ENCODE measurements at places on chromosomes 2 and 18.

GRCh38 chr2:128315829-128316776 is 2.6 kb downstream of the HS6ST1 start:
- no peak for DNase-seq

- no peak for DNase-seq
Observed at GRCh38 chr18:64199581-64199980, 50.7 kb upstream of the LINC00305 start.

DNA sequence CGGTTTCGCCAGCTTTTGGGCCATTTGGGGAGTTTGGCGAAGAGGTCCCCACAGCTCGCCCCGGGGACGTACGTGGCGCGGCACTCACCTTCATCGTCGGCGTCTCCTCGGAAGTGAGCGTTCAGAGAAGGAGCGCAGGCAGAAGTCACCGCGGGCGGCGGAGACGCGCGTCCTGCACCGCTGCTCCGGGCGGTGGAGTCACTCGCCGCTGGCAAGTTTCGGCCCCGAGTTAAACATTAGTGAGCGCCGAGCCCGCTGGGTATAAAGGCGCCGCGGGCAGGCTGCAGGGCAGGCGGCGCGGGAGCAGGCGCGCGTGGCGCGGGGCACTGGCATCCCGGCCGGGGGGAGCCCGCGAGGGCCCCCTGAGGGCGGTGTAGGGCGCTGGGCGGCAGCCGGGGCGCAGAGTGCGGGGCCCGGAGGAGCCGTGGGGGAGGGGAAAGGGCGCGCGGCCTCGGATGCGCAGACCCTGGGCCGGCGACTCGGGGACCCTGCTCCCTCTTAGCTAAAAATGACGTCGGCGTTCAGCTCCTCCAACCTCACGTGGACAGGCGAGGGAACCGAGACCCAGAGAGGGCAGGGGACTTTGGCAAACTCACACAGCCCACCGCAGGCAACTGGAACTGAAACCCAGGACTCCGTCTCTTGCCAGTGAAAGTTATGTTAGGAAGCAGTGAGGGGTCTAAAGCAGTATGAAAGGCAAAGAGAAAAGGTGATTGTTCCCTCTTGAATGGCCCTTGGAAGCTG is at the start of gene DPP4:
Gene DPP4 (minus strand): TSS at position 328 of the 744 bp plus-strand sequence. CDS start 234 bp downstream, at position 94.
- DNase-seq, result no peak

DNA sequence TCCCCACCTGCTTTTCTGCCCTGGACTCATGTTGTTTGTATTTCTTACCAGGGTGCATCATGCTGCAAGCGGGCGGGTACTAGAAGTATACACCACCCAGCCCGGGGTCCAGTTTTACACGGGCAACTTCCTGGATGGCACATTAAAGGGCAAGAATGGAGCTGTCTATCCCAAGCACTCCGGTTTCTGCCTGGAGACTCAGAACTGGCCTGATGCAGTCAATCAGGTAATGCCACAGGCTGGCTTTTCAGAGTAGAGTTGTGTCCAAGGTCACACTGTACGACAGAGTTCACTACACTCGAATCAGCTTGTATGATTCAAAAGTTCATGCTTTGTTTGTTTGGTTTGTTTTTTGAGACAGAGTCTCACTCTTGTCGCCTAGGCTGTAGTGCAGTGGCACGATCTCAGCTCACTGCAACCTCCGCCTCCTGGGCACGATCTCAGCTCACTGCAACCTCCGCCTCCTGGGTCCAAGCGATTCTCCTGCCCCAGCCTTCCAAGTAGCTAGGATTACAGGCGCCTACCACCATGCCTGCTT is 19.4 kb downstream of the SRSF7 start:
- DNase-seq, result no peak

DNA sequence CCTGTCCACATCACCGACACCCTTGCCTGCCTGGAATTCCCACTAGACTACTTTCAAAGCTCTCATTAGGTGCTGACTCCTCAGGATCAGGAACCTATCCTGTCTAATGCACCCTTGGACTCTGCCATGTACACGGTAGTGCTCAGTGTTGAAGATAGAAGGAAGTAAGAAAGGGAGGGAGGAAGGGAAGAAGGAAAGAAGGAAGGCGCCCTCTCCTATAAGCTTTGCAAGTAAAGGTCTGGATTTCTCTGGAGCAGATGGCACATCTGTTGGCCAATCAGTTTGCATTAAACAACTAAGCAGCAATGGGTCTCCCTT is 45.3 kb downstream of the SCTR start:
- no peak for DNase-seq

DNA sequence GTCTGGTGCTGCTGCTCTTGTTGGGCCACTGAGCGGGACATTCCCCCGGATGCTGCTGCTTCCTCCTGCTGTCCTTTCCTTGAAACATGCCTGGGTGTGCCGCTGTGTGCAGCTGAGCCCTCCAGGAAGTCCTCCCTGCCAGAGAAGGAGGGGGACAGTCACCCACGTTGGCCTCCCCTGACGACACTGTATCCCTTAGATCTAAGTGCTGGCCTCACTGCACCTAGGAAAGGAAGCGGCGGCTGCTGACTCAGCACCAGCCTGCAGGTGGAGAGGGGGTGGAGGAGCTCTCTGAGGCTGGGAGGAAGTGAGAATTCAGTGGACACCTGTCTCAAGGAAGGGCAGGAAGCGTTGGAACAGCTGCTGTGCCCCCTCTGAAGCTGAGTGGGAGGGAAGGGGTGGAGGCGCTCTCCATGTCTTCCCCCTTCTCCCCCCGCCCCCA is 239.8 kb downstream of the HAUS1 start:
- DNase-seq, result no peak

DNA sequence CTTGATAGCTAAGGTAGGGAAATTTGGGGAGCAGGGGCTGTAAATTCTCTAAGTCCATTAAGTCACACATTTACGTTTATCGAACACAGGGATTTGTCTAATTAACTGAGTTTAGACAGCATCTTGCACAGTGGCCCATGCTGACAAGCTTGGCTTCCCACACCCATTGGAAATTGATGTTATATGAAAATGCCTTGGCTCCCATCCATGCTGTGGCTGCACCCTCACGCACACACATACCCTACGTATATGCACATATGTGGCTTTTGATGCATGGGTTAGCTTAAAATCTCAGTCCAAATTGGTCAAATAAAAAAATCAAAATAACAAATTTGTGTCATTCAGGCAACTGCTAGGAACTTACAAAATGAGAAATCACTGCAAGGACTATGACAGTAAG is 37.8 kb downstream of the SEC11C start:
- no peak for DNase-seq
